ENCODE measurements at places on chromosomes 11 and 22.

DNA sequence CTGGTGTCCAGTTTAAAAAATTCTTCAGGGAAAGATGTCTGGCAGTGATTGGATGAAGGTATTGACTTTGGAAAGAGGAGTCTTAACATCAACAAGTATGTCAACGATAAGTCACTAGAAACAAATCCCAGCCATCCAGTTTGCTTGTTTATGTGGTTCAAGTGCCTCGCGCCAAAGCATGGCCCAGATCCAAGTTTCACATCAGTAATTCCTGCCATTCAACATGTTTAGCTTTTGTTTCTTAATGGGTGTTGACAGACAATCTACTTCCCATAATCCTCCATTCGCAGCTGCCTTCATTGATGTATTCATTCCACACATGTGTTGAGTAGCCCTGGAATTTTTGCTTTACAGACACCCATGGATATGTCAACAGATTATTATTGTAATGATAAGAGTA, 77.8 kb downstream of the UBASH3B start:
- no peak for DNase-seq

- no peak for DNase-seq
Measured at GRCh38 chr22:22756109-22756508, 111.7 kb downstream of the GGTLC2 start.

- DNase-seq = no peak
Measured at GRCh38 chr11:10351765-10352641, 47.1 kb downstream of the ADM start.

DNA sequence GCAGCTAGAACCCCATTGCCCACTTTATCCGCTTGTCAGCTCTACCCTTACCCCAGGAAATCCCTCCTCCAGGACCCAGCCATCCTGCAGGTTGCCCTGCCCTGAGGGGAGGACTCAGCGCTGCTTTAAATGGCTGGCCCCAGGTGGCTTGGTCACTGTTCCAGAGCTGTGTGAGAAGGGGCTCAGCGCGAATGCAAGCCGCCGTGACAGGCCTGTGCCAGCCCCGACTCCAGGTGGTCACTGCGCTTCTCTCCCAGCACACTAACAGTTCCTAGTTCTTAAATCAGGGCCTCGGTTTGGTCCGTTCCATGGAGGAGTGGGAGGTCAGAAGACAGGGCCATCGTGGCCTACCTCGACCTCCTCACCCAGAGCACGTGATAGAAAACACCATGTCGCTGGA, 65.7 kb upstream of the TBCEL start:
- DNase-seq = no peak

DNA sequence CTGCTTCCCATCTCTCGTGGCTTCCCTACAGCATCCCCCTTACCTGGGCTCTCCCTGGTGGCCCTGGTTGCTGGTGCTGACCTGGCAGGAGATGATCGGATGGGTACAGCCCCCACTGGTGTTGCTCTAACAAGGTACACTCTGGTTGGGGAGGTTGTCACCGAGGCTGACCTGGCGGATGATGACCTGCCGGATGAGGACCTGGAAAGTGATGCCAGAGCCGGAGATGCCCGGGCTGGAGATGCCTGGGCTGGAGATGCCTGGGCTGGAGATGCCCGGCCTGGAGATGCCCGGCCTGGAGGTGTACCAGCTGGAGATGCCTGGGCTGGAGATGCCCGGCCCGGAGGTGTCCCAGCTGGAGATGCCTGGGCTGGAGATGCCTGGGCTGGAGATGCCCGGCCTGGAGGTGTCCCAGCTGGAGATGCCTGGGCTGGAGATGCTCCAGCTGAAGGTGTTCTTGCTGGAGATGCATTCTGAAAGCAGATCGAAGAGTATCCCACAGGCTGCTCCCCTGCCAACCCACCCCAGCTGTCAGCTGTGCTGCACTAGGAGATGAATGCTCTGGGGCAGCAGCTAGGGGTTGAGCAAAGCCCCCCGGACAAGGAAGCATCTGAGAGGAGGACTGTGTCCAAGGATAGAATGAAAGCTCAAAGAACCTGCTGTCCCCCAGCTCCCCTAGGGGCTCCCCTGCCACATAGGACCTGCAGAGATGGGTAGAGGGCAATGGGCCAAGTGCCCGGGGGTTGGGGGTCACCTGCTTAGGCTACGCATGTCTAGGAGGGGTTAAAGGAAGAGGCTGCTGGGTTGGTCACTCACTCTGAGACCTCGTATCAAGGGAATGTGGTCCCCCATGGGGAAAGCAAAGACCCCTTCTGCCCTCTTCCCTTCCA, 10.6 kb downstream of the TMPRSS13 start:
- no peak for DNase-seq

DNA sequence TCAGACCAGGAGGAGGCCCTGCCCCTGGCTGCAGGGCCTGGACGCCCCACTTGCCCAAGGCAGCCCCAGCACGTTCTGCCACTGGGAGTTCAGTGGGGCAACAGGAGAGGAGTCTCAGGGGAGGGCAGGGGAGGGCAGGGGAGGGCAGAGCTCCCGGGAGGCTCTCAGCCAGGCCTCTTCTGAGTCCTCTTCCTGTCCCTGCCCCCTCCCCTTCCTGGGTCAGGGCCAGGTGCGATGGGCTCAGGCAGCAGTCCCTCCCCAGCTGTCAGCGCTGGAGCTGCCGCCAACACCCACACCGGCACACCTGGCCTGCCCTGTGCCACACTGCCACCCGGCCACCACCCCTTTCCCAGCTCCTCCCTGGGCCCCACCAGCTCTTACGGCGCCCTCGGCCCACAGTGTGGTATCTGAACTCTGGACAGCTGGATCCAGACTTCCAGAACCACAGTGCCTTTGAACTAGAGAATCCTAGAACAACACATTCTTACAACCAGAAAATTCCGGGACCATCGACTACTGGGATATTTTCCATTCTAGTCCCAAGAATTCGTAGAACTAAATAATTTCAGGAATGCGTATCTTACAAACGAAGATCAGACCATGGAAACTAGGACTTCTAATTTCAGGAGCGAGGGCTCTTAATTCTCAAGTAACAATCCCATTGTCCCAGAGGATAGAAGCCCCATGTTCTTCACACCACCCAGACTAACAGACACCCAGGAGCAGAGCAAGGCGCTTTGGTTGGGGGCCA, 21.8 kb downstream of the RPL3 start:
- DNase-seq = no peak

GRCh38 chr11:105192115-105192514, 52.5 kb upstream of the CARD18 start:
- DNase-seq = no peak

DNA sequence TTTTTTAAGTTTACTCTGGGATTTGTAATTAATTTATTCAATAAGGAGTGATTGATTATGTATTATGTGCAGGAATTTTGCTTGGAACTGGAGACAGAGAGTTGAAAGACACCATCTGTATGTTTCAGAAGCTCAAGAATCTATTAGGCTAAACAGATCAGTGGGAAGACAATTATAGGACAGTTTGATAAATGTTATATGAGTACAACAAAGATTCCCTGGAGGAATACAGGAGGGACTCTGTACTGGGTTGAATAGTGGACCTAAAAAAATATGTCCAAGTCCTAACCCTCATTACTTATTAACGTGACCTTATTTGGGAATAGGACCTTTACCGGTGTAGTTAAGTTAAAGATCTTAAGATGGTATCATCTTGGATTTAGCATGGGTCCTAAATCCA, 681.2 kb downstream of the NELL1 start:
- DNase-seq = no peak

DNA sequence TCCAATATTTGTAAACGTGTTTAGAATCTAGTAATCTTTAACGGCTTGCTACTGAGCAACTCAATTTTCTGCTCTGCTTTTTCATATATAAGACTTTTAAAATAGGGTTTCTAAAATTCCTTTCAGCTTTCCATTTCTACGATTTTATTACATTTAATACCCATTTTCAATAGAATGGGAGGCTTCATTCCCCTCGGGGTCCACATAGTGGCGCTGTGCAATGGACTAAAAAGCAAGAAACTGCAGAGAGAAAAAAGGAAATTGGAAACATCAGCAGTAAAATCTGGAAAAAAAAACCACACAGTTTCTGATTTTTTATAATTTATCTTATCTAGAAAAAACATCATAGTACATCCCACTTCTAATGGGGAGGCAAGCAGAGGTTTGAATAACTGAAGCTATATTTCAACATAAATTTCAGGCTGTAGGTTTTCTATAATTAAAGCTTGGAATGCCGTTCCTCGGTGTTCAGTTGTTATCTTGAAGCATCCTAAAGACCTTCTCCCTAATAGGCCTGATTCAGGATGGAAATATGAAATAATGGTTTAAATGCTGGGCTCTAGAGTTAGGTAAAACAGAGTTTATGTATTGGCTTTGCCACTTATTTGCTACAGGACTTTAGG, 18.7 kb upstream of the JHY start:
- DNase-seq = no peak

DNA sequence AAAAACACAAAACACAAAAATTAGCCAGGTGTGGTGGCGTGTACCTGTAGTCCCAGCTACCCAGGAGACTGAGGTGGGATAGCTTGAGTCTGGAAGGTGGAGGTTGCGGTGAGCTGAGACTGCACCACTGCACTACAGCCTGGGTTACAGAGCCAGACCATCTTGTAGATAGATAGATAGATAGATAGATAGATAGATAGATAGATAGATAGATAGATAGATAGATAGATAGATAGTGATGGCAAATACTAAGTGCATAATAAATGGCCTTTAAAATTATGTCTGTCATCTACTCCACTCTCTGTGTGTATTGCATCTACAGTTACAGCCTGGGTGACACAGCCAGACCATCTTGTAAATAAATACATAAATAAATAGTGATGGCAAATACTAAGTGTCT, 56.0 kb upstream of the CHRM4 start:
- no peak for DNase-seq

DNA sequence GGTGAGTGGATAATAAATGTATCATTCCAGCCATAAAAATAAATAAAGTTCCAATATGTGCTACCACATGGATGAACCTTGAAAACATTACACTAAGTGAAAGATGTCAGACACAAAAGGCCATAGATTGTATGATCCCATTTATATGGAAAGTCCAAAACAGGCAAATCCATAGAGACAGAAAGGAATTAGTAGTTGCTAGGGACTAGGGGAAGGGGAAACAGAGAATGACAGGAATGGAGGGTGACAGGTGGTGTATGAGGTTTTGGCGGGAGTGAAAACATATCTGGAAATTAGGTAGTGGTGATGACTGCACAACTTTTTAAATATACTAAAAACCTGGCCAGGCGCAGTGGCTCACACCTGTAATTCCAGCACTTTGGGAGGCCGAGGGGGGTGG, 15.2 kb upstream of the CARD10 start:
- DNase-seq = no peak

GRCh38 chr11:46912526-46913150, 5.7 kb downstream of the LRP4 start:
- no peak for DNase-seq

GRCh38 chr11:36622431-36623136, 24.5 kb upstream of the RAG2 start:
- no peak for DNase-seq

DNA sequence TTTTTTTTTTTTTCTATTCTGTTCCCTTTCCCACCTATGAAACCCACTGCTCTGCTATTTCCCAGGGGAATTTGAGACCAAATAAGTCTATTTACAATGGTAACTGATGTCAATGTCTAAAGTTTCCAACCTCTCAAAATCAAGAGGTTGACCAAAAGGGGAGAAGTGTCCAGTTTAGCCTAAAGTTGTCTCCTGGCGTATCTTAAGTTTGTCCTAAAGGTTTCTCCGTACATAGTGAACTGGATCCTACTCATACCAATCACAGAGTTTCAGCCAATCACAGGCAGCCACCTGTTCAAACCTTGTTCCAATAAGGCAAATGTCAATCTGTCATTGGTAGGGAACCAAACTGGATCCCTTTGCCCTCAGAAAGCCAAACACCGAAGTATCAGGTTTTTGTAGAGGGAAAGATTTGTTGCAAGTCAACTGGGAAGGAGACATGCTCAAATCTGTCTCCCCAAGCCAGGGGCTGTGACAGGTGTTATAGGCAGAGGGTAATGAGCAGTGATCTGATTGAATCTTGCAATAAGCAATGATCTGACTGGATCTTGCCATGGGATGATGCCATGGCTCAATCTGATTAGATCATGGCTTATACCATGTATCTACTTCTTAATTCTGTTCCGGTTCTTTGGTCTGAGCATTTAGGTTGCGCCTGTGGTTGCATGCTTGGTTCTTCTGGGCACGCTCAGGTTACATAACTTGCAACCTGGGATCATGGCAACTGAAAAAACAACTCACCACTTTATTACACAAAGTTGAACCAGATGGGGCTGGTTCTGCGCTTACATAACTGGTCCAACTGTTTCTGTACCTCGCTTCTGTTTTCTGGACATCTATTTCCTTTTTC, 1.1 kb upstream of the VPS37C start:
- no peak for DNase-seq

DNA sequence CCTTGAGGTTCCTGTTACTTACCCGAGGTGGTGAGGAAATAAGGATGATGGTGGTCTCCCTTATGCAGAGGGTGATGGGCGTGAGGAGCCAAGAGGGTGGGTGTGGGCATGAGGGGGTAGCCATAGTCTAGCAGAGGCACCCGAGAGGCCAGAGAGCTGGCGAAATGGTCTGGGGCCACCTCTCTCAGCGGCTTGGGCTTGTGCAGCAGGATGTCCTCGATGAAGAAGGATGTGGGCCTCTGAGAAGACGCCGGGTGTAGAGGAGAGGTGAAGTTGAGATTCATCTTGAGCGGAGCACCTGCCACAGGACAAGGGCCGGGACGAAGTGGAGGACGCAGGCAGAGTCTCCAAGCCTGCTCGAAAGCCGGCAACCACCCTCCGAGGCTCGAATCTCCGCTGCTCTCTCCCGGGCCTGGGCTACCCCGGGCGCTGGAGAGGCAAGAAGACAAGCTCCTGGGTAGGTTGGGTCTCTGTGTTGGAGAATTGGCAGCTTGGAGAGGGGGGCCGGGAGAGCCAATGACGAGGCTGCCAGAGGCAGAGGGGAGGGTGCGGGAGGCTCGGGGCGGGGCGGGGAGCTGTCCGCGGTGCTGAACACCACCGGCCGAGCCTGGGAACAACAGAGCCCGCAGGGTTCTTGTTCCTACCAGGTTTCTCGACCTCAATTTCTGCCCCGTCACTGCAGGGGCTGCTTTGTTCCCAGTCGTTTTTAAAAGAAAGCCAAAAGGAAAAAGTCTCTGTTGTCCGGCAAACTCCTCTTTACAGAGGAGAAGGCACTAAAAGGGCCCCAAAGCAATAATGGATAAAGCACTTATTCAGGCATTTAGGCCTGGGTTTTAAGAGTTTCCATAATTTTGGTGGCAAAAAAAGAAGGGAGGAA, at the start of gene BSX:
BSX (minus strand) TSS at position 447 of the 877 bp plus-strand sequence; CDS start at position 284, 163 bp downstream.
- DNase-seq = peak; percentile 77

DNA sequence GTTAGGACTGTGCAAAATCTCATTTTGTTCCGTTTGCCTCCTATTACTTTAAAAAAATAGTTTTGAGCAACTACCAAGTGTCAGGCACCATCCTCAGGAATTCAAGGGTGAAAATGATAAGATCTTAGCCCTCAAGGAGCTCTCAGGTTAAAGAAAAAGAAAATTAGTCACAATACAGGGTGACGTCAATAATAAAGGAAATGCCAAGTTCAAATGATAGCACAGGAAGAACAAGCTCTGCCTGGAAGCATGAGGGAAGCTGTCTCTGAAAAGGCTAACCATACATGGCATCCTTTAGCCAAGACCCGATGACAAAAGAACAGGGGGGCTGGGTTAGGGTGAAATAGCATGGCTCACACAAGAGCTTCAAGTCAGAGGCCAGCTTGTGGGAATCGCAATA, 11.1 kb upstream of the MPZL2 start:
- no peak for DNase-seq

GRCh38 chr22:22687638-22688500, 43.5 kb downstream of the GGTLC2 start:
- DNase-seq = no peak
